ENCODE measurements at places on chromosomes 6 and 20.

- DNase-seq = no peak
These were observed 44.2 kb upstream of the OPRM1 start for GRCh38 chr6:153994811-153995210.

DNA sequence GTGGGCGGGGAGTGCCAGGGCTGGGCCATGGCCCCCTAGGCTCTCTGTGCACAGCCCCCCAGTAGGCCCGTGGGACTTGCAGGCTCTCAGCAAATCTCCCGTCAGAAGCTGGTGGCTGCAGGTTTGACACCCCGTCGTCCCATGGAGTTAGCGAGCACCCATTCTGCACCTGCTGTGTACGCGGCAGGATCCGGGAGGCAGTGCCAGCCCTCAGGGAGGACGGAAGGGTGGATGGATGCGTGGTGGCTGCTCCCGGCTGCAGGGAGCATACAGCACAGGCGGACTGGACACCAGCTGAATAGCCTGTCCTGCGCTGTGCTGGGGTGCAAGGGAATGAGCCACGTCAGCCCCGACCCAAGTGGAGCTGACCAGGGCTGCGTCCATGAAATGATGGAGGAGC is 32.4 kb upstream of the CHRNA4 start:
- DNase-seq = no peak

DNA sequence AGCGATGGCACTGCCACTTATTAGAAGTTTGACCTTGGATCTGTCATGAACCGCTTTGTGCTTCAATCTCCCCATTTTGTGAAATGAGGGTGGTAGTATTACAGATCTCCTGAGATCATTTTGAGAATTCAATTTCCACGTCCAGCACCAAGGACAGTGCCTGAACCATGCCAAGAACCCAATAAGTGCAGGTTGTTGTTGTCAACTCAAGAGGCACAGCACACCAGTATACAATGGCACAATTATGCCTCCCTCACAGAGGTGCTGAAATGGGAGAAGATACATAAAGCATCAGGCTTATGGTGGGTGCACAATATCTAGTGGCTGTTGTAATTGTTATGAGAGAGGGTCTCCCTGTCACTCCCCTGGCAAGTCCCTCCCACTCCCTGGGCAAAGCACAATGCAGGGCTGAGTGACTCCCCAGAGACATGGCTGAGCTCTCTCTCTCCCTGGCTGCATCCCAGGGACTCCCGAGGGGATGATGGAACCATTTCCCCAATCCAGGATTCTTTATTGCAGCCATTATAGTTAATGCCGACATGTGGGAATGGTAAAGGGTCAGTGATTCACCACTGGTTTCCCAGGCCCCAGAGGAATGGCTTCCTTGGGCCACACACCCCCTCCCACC is 78.7 kb downstream of the CDH22 start:
- no peak for DNase-seq

DNA sequence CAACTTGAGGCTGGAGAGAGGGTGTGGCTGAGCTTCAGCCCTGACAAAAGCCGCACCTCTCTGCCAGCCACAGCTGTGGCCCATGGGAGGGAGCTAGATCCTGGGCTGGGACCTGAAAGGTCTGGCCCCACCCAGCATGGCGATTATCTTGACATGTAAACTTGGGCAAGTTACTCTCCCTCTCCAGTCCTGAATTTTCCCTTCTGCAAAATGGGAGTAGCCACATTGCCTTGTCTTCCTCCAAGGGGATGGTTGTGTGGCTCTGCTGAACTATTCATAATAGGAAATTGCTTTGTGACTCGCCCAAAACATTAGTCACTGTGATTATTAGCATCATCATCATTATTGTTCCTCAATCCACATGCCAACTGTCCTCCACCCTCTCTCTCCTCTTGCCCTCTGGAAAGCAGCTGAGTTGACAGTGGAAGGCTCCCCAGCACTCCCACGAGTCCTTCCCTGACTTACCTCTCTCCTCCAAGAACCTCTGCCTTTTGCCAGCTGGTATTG is 23.0 kb upstream of the RBPJL start:
- no peak for DNase-seq

GRCh38 chr6:99338188-99338587 is 11.3 kb downstream of the FAXC start:
- DNase-seq = no peak

DNA sequence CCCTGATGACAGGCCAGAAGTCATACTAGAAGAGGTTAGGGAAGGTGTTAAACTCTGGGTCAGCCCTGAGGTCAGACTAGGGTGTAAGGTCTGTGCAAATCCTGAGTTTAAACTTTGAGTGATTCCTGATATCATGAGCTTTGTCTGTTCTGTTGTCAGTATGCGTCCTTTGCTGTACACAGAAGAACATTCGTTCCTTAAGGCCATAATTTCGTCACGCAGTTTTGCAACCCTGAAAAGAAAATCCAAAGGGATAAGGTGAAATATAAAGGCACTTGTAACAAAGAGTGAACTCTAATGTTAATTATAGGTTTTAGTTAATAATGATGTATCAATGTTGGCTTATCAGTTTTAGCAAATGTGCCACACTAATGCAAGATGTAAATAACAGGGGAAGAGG is 2.3 kb downstream of the DST start:
- DNase-seq = no peak

GRCh38 chr6:111874025-111874415 is 768 bp upstream of the FYN start:
- peak; percentile 50 for DNase-seq

DNA sequence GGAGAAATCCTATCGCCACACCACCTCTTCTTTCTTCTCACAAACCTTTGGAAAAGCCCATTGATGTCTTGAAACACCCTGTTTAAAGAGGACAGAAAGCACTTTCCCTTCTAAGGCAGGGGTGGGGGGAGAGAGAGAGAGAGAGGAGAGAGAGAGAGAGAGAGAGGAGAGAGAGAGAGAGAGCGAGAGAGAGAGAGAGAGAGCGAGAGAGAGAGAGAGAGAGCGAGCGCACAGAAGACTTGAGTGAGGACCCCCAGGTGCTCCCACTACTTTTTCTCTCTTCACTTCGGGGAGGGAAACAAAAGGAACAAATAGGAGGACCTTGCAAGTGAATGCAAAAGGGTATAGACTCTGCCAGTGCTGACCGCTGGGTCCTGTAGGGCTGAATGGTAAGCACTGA is 52.4 kb downstream of the TIAM2 start:
- no peak for DNase-seq

- DNase-seq = no peak
These were observed 48.6 kb upstream of the PTPRT start for GRCh38 chr20:43238266-43238665.

DNA sequence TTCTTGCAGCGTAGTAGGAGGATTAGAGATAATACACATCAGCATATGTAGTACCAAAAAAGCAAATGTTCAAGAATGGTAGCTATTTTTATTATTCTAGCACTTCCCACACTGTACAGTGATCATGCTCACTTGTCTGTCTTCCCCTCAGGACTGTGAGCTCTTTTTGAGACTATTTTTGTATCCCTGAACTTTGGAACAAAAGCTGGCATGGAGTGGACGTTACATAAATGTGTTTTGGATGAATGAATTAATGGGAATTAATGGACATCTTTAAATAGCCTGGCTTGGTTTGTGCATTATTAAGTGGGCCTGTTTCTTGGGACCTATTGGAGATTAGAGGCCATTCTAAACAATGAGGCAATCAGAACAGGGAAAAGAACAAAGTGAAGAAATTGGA is 243.7 kb downstream of the CD83 start:
- no peak for DNase-seq

DNA sequence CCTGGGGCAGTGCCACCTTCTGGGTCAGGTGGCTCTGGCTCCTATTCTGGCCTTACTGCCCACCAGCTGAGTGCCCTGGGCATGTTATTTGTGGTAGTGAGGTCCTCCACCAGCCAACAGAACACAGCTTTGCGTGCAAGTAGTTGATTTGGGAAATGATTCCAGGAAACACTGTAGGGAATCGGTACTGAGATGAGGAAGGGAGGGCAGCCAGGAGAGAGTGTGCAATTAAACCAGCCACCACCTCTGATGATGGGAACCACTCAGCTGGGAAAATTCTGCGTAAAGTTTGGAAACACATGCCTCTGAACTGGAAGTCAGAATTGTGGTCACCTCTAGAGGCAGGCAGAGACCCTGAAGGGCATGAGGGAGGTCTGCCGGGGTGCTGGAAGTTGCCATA is 459 bp downstream of the LBP start:
- no peak for DNase-seq

- DNase-seq = no peak
These were observed 20.7 kb upstream of the PHACTR3 start for GRCh38 chr20:59583428-59584277.

DNA sequence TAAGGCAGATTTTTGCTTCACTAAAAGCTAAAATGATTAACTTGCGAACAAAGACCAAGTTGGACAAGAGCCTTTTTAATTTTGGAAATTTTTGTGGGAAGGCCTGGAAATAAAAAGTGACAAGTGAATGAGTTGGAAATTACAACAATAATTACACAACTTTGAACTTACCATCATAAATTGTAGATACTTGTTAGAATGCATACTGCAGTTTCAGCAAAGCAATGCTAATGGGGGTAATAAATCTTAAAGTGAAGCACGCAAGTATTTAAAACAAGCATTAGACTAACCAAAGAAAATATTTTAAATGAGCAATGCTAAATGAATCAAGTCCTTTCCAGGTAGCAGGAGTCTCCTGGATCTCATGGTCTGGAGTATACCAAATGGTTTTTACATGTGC is 83.2 kb upstream of the EYA4 start:
- no peak for DNase-seq

DNA sequence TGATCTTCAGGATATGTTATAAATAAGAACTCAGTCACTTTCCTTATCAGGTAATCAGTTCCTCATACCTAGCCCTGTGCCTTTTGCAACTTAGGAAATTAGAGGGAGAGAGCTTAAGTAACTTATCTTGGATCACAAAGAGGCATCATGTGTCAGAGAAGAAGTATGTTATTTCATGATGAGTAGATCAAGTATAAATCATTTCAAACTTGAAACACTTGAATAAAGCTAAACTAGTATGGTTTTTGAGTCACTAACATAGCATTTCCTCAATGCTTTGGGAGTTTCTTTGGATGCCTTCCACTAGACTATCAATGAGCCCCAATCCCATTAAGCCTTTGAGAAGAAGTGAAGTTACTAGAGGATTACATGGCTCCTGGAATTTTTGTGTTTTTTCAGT is 102.6 kb upstream of the TNFAIP3 start:
- DNase-seq = no peak

GRCh38 chr6:551829-552350 is 105.0 kb downstream of the HUS1B start:
- DNase-seq = no peak

DNA sequence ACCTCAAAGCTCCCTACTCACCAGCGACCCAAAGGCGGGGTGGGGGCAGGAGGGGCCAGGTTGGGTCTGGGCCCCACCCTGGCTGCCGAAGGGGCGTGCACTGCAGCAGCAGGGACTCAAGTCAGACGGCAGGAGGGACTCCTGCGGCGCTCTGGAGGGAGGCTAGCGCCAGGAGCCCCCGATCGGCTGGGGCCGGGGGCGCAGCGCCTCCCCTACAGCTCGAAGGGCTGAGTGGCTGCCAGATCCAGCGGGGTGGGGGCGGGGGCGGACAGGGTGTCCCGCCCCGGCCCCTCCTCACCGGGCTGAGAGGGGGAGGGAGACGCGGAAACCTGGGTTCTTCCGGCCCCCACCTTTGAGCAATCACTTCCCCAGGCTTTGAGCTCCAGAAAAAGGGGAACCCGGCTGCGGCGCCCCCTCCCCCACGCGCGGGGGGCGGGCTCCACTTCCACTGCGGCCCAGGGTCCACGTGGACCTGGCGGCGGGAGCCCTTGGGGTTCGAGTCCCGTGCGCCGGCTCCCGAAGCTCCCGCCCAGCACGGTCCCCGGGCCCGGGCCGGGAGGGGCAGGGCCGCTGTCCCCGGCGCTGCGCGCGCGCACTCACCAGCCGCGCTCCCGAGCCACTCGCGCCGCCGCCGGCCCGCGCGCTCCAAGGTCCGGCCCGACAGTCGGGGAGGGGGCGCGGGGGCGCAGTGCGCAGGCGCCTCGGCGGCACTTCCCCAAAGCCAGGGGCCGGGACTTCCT is at the start of gene RGS19:
Gene RGS19 (minus strand): TSS at position 246 of the 740 bp plus-strand sequence. CDS start 2,632 bp downstream, outside the sequence.
- DNase-seq = peak; percentile 92

- no peak for DNase-seq
These were observed 290.2 kb downstream of the PHACTR1 start for GRCh38 chr6:13006578-13007300.

DNA sequence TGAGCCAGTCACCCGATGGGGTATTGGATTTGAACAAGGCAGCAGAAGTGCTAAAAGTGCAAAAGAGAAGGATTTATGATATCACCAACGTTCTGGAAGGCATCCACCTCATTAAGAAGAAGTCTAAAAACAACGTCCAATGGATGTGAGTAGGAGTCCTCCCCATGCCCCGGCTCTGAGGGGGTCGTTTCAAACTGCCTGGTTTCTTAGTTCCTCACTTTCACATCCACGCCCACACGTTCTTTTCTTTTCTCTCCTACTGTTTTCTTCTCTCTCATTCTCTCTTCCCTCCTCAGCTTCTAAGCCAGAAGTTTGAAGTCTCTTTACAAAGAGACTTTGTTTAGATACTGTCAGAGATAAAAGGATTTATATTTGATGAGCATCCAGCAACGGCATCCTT is 53.0 kb upstream of the CDKAL1 start:
- no peak for DNase-seq

DNA sequence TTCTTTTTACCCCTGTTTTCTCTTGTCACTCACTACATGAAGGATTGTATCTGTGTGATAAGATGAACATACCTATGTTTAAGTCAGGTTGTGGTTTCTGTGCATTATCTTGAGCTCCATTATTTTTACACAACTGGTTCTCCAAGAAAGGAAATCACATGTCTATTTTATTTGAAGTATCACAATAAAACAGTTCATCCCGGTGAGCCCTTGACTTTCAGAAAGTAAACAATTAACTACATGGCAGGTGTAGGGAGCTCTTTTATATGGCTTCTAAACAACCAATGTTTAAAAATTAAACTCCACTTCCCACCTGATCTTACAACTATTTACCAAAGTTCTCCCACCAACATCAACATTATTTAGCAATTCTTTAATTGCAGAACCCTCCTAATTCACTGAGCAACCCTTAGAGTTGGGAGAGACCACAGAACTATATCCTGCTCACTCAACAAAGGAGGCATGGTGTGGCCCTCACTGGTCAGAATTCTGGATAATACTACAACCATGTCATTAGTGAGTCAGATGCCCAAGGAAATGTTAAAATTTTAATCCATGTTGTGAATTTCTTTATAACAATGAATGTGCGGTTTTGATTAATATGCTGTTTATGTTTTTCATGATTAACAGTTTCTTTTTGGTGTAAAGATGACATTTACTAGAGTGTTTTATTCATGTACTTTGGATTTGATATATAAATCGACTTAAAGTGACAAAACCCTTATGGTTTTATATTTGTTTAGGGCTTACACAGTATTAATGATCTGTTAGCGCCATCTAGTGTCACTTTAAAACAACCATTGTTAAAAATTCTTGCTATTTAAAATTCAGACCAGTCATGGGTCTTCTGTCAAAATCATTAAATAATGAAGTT is 50.0 kb upstream of the SCGN start:
- DNase-seq = peak; percentile 83
